Activated naive CD4-positive, alpha-beta T cell (primary cell): ENCODE measurements at places on chromosomes 2 and 18.

- DNase-seq, result no peak
Observed at GRCh38 chr2:120394764-120395163, 48.8 kb downstream of the INHBB start.

DNA sequence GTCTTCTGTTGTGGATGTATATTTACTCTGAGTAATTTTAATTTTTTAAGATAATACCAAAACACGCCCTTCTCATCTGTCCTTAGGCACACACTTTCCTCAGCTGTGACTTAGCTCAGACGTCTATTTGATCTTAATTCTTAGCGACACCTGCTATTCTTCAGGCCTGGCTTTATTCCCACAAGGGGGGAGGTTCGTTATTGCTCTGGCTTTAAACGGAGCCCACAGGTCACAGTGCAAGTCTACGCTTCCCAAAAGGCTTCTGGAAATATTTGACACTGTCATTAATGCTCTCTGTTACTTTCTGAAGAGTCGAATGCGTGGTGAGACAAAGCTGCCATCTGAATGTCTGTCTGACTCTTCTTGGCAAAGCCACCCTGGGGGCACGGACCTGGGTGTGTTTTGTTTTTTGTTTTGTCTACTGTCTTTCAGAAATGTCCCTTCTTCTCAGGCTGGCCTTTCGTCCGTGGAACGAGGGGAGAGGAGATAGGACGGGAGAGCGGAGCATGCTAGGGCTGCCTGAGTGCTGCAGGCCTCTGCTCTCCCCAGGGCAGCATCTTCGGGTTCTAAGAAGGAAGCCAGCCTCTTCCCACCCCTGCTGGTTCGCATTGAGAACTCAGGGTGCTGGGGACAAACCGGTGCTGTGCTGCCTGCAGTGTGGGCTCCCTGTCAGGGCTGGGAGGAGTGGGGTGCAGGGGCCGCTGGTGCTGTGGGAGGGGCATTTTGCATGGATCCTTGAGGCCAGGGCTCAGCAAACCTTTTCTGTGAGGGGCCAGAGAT, 61.9 kb downstream of the ASAP2 start:
- no peak for DNase-seq

DNA sequence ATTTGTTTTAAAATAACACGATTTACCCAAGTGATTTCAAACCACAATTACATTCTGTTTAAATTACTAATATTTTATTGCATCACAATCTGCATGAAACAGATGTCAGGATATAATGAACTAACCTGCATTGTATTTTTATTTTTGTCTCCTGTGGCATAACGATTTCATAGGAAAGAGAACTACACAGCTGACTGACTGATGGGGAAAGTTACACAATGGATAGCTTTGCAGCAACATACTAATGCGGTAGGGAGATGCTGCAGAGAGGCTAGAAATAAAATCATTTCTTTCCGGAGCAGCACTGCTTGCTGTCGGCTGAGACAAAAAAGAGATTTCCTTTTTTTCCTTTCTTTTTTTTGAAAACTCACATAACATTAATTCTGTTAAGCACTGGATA, 36.9 kb downstream of the SCN1A start:
- no peak for DNase-seq

- no peak for DNase-seq
Observed at GRCh38 chr2:165801176-165801575, 7.1 kb upstream of the GALNT3 start.

- no peak for DNase-seq
Observed at GRCh38 chr2:50878251-50878650, 153.7 kb downstream of the NRXN1 start.

DNA sequence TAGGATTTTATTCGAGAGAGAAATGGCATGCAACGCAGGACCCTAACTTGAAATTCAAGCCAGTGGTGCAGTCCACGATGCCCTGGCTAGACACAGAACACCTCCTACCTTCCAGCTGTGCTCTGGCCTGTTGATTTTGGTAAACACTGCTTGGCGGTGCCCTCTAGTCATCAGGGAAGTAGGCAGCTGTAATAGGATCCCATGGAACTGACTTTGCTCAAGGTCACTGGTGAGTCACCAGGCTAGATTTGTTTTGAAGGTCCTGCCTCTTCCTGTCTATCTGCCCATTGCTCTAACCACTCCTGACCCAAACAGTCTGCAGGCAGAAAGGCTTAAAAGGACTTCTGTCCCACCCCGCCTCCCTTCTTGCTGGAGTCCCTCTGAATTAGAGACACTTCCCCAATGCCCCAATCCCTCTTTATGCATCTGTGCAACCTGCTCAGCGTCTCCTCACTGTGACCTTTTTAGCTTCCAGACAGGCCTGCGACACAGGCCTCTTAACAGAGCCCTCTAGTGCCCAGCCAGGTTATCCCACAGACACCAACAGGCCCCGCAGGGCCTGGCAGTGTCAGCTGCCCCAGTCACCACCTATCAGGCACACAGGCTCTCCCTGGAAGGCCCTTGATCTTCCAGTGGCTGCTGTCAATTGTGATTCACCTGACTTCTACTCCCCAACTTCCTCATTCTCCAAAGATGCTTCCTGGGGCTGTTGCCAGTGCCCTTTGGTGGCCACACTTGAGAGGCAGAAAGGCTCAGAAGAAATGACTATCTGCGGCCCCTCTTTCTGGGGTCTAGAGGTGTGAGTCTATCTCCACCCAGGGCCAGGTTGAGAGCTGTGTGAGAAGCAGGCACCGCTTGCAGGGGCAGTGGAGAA, 5.2 kb downstream of the TMEM127 start:
- no peak for DNase-seq

DNA sequence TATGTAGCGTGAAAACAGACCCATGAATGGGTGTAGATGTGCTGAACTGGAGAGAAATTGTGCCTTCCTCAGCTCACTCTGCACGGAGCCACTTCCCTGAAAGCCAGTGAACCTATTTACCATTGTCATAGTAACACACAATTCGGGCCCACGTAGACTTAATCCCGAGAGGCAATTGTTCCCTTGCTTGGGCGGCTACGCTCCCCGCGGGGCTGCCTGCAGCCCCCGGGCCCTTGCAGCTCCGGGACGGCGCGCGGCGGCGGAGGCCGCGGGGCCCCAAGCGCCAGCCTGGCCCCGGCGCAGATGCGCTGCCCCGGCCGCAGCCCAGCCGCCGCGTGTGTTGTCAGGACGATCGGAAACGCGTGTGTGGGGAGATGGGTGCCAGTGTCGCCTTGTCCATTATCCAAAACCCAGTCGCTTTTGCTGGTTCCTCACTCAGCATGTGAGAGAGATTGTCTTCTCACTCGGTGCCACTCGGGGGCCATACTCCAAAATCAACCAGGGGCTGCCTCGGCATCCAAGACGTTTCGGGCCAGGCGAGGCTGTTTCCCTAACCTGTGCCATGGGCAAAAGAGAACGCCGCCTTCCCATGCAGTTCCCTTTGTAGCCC, 17.9 kb upstream of the LRRTM1 start:
- DNase-seq, result no peak

DNA sequence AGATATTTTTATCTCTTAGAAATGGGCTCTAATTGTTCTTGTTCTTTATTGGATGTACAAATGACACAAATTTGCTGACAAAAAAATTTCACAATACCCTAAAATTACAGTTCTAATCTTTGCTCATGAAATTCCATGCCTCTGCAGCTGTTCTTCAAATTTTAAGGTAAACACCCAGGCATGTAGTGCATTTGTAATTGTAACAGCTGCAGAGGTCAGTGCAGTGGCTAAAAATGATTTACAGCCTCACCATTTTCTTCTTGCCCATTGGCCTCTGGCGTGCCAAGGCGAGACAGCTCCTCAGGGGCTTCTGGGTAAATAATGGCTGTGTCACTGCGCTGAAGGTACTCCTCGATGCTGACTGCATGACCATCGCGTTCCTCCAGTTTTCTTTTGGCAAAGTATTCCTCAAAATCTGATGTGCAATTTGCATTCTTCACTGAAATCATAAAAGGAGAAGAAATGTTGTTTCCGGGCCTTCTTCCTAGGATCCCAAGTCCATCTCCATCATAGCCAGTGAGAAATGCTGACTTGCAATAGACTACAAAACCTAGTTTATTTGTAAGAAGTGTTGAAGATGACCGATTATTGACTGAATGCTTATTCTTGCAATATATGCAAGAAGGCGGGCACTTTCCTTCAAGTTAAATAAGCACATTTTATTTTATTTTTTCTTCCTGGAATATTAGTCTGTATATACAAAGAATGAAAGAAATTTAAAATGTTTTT, 115.2 kb downstream of the ZEB2 start:
- no peak for DNase-seq

GRCh38 chr18:3998698-3999333, 456.3 kb downstream of the DLGAP1 start:
- no peak for DNase-seq

DNA sequence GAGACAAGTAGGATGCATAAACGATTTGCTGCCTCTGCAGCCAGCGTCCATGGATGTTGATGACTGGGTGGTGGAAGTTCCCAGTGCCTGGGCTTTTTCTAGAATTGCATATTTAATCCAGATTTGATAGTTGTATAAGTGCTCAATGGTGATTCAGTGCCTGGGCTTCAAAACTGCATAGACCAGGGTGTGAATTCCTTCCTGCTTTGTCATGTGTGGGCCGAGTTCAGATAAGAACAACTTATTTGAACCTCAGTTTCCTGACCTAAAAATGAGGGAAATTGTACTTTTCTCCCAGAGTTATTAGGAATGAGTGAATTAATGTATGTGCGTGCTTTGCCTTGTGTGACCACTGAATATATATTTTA, 154.6 kb downstream of the WDSUB1 start:
- DNase-seq, result no peak

- no peak for DNase-seq
Observed at GRCh38 chr2:60309336-60309735, 244.1 kb downstream of the BCL11A start.

DNA sequence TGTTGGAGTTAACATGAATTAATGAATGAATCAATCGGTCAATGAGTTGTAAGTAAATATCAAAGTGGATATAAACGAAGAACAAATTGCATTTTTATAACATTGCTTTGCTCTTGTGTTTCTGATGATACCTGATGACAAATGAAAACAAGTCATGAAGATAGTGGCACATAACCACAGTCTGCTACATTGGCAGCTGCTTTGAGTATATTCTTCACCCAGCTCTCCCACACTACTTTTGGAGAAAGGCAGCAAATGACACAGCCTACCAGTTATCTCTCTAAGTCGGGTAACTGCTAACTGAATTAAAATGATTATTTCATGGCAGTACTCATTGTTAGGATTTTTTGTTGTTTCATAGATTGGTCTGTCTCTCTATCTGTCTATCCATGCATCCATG, 76.8 kb downstream of the COL5A2 start:
- no peak for DNase-seq

GRCh38 chr2:24924266-24924665, 4.2 kb upstream of the ADCY3 start:
- DNase-seq, result no peak

DNA sequence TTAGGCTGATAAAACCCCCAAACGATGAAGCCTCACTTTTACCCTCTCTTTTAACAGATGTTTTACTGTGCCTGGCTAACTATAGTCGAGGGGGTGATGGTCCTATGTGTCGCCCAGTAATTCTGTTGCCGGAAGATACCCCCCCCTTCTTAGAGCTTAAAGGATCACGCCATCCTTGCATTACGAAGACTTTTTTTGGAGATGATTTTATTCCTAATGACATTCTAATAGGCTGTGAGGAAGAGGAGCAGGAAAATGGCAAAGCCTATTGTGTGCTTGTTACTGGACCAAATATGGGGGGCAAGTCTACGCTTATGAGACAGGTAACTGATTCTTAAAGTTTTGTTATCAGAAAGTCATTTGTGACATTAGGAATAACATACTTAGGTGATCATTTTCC, 20.4 kb downstream of the MSH6 start:
- no peak for DNase-seq

- no peak for DNase-seq
Observed at GRCh38 chr18:24402209-24402785, 4.7 kb upstream of the OSBPL1A start.

DNA sequence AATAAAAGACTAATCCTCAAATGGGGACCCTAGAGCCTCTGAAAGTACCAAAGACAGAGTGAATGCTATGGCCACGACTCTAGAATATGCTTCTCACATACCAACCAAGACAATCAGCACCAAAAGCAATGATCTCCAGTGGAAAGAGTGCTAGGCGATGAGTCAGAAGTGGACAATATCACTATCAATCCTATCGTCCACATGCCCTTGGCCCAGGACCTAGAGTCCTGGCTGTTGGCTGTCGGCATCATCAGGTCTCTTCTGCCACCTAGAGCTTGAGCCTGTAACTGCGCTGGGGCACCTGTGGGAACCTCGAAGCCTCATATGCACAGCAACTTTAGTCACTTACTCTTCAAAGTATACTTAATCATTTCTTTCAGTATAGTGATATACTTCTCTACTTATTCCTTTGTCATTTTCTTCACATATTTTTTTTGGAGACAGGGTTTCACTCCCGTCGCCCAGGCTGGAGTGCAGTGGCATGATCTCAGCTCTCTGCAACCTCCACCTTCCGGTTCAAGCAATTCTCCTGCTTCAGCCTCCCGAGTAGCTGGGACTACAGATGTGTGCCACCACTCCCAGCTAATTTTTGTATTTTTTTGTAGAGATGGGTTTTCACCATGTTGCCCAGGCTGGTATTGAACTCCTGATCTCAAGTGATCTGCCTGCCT, 29.7 kb downstream of the NOL10 start:
- no peak for DNase-seq

DNA sequence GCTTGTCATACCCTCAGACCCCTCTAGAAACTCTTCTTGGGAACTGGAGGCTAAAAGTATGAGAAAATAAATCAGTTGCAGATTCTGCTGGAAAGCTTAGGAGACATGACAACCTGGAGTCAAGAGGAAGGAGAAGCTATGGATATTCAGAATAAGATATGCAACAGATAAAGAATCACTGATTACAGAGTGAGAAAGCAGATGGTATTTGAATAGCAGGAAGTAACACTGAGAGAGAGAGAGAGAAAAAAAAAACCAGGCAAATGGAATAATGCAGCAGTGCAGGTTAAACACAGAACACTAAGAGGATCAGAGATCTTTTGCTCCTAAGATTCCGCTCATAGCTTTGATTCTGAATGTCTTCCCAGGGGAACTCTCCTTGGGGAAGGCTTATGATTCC, 1284.1 kb upstream of the NXPH2 start:
- DNase-seq, result no peak

- DNase-seq, result no peak
Observed at GRCh38 chr18:48529796-48530195, 9.0 kb upstream of the CTIF start.

DNA sequence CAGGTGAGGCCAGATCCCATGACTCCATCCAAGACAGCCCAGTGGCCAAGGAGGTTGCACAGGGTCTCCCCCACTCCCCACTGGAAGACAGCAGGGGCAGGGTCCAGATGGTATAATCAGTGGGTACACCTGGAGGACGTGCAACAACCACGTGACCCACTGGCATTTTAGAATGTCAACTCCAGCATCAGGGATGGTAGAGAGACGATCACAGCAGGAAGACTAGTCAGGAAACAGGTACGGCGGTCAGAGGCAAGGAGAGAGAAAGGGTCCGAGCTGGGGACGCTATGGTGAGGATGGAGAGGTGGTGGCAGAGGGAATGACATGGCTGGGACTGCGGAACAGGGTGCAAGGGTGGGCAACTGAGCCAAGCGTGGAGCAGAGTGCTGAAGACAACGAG, 23.0 kb downstream of the SERTAD2 start:
- DNase-seq, result no peak
